ENCODE measurements at places on chromosomes 1 and 21.

DNA sequence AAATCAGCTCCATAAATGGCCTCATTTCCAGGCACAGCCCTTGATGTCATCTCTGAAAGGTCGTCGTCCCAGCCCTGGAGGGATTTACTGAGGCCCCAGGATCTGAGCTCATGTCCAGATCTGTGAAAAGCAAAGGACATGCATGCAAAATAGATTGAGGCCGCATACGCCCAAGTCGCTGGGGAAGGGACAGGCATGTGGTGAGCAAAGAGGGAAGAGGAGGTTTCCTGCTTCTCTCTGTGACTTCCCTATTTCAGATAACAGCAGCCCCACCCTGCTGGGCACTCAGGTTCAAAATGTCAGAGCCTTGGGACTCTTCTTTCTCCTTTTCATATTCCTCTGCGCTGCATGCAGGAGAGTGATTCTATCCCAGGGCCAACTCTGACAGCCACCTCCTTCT, 197.2 kb downstream of the ADSS2 start:
- DNase-seq: no peak

GRCh38 chr1:63943393-63943792, 169.6 kb downstream of the ROR1 start:
- DNase-seq: no peak

- no peak for DNase-seq
These were observed 14.1 kb upstream of the MARK1 start for GRCh38 chr1:220513834-220514233.

- DNase-seq: no peak
These were observed 965 bp upstream of the SH2D5 start for GRCh38 chr1:20733360-20733975.

GRCh38 chr1:10694633-10695627, 101.5 kb downstream of the CASZ1 start:
- DNase-seq: peak; percentile 46

GRCh38 chr1:36857754-36858153, 176.6 kb downstream of the GRIK3 start:
- no peak for DNase-seq

DNA sequence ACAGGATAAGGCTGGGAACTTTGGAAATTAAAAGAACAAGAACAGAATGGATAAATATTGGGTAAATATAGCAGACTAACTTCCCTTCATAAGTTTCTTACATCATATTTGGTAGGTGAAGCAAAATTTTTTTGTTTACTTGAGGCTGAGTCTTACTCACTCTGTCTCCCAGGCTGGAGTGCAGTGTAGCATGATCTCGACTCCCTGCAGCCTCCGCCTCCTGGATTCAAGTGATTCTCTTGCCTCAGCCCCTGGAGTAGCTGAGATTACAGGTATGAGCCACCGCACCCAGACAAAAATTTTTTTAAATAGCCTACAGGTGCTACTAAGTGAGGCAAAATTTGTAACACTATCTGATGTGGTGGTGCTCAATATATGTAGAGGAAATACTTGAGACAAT, 50.7 kb downstream of the TM2D1 start:
- DNase-seq: no peak

DNA sequence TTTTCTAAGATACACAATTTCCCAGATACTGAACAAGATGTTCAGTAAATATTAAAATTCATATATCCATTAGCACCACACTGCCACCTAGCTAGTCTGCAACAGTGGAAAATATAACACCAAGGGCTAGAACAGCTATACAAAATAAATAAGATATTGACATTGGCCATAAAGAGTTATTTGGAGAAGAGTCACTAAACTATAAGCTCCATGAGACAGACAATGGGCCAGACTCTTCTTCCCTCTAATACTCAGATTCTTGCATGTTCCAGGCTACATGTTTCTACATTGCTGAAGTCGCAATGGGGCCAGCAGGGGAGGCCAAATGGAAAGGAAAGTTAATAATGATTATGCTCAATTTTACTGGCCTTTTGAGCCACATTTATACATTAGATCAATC, 21.5 kb downstream of the SPATA6 start:
- DNase-seq: no peak

- DNase-seq: no peak
These were observed 117.1 kb upstream of the COL6A1 start for GRCh38 chr21:45864436-45864835.

DNA sequence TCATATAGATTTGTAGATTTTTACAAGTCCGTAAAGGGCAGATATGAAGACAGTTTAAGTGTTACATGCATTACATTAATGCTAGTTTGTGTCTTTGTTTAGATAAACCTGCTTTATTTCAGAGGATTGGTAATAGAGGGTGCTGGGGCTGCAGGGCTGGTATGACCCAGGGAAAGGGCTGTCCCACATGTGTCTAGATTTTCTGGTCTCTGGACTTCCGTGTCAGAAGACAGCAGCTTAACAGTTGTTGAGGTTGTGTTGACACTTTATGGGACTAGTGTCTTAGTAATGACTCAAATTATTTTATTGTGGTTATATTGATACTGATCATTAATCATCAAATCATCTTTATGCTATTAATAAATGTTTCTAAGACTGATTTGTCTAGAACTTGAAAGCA, 10.1 kb downstream of the PRDM2 start:
- no peak for DNase-seq

GRCh38 chr1:154352581-154353459, 27.5 kb downstream of the ATP8B2 start:
- DNase-seq: peak; percentile 64

GRCh38 chr21:44376606-44377005, 23.2 kb downstream of the TRPM2 start:
- no peak for DNase-seq

DNA sequence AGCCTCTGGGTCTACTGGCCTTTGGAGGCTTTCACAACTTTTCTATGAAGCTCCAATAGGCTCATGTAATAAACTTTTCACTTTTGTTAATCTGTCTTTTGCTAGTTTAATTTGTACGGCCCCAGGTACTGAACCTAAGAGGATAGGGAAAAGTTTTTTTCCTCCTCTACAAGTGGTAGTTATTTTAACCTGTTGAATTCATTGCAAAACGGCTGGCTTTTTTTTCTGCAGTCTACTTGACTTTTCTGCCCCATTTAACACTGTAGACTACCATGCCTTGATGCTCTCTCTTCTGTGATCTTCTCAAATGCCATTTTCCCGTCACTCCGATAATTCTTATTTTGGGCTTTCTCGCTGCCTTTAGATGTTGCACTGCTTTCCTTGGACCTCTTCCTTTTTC, 43.6 kb upstream of the DR1 start:
- DNase-seq: no peak

GRCh38 chr21:33698087-33698860, 56.0 kb downstream of the ITSN1 start:
- DNase-seq: no peak

GRCh38 chr1:24619376-24619775, 23.7 kb upstream of the SRRM1 start:
- no peak for DNase-seq

GRCh38 chr21:38303300-38303699, 46.5 kb downstream of the KCNJ15 start:
- no peak for DNase-seq

- no peak for DNase-seq
These were observed 7.8 kb downstream of the IRF6 start for GRCh38 chr1:209797978-209798639.

GRCh38 chr1:61782771-61783170, 40.5 kb downstream of the PATJ start:
- DNase-seq: no peak

DNA sequence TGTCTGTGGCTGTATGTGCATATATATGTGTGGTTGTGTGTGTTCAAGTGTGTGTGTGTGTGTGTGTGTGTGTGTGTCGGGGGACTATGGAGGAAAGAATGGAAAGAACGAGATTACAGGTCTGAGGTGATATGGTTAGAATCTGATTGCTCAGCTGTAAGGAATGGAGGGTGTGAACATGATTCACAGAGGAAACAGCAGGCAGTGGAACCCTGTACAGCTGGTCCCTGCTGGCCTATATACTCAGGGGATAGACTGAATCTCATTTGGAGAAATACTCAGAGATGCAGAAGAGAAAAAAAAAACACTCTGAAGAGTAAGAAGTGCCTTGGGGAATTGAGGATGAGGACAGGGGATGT, 180.1 kb upstream of the ESRRG start:
- no peak for DNase-seq

DNA sequence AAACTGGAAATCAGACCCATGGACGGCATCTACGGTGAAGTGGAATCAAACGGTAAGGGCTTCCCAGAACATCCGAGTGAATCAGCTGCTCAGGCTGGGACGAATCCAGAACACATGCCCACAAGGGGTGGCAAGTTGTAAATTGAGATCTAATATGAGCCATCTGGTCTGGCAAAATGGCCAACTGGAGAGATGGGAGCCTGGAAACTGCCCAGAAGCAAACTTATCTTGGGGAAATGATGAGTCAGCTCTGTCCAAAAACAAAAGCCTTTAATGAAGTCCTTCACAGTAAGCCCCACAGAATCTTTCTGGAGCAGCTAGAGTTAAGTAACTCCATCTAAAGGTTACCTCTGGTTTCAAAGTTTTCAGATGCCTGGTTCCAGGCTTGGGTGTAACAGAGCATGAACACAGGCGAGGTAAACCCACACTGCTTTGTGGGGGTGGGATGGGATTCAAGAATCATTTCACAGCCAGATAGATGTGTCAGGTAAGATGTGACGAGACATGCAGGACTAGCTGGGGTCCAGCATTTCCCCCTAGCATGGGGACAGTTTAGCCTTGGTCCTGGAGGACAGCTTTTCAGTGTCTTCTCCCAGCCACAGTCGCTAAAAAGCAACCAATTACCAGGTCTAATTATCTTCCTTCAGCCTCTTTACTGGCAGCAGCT, 10.5 kb upstream of the SRP9 start:
- no peak for DNase-seq

- DNase-seq: no peak
These were observed 1115.1 kb downstream of the PLA2G4A start for GRCh38 chr1:187943606-187944403.

GRCh38 chr1:58162952-58163550, 383.5 kb downstream of the OMA1 start:
- peak; percentile 30 for DNase-seq

- DNase-seq: no peak
These were observed 158.4 kb upstream of the DPT start for GRCh38 chr1:168887381-168887780.

- no peak for DNase-seq
These were observed 1.3 kb upstream of the FASLG start for GRCh38 chr1:172657586-172657985.

- DNase-seq: no peak
These were observed 207.2 kb downstream of the PTGER3 start for GRCh38 chr1:70840260-70840953.

DNA sequence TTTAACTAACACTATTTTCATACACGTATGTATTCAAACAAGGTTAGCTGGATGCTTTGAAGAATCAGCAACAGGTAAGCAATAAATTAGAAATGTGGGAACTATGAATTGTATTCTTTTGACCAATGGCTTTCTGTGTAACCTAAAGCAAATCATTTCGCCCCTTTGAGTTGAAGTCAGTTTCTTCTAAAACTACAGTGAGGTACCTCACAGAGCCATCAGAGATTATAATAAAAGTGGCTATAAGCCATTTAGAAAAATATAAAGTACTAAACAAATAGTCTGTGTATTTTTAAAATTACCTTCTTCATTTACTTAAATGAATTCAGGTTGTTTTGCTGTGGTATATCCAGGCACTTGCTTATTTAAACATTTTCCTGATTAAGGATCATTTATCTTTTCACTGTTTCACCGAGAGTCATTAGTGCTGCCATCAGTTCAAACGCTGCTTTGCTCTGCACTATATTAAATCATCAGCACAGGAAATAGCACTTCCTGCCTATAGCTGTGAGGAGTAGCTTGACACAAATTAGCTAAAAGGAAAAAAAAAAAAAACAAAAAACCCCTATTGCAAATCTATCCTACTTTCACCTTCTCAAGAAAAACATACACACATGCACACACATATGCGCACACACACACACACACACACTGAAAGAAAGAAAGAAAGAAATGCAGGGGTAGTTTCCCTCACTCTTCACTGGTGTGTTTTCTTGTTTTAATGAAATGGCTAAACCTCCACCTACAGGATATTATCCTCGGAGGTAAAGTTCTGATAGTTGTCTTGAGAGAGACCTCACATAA, 39.8 kb upstream of the C1orf105 start:
- no peak for DNase-seq

DNA sequence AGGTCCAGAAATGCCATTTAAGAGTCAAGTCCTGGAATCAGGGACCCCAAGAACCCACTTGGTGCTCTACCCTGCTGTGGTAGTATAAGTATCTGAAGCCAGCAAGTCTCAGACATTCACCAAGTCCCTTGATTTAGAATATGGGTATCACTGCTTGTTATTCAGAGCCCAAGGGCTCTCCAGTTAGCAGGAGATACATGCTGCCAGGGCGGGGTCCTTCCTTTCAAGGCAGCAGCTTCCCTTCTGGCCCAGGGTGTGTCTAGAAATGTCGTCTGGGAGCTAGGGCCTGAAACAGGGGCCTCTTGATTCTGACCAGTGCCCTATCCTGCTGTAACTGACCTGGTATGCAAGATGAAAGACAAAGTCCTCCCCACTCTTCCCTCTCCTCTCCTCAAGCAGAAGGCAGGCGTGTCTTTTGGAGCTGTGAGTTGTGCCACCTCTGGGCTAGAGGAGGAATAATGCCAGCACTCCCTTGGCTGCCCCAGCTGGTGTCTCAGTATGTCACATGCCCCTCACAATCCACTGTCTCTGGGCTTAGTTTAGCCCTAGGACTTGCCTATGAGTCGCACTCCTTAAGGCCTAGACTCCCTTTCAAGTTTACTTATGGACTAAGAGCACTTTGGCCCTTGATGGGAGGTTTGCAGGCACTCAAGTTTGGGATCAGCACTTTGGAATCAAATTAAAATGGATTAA, 200.2 kb downstream of the MRPL39 start:
- no peak for DNase-seq

DNA sequence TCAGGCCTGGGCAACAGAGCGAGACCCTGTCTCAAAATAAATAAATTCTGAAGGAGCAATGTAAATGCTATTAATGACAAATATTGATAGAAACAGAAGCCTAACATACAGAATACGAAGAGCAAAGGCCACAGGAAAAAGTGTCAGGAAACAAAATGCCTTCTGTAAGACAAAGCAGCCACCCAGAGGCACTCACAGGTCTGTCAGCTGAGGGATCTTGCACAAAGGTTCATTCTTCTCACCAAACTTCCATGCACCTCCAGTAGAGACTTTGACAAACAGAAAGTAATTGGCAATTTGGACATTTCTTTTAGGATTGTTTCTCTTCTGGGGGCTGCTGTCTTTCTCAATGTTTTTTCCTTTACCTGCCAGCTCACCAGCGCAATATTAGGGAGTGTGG, 1.2 kb upstream of the ALDH9A1 start:
- no peak for DNase-seq

DNA sequence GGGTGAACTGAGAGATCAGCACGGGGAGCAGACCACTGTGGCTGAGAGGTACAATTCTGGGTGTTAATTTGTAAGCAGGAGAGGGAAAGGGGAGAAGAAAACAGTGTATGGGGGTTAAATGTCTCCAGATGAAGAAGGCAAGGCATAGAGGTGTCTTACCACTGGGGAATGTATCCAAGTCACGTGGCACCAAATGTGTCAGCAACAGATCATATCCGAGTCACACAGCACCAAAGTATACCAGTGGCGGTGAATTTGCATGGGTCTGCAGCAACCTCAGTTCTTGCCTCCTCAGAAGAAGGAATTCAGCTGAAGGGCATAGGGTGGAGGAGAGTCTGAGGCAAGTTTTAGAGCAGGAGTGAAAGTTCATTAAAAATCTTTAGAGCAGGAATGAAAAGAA, 21.2 kb upstream of the SYCP1 start:
- DNase-seq: no peak

GRCh38 chr1:22473952-22474351, 22.3 kb downstream of the ZBTB40 start:
- DNase-seq: no peak

- peak; percentile 61 for DNase-seq
These were observed 1.4 kb downstream of the DVL1 start for GRCh38 chr1:1347663-1348419.

All from right kidney (tissue), 9 donors.